ENCODE measurements at places on chromosomes 12 and 14.

DNA sequence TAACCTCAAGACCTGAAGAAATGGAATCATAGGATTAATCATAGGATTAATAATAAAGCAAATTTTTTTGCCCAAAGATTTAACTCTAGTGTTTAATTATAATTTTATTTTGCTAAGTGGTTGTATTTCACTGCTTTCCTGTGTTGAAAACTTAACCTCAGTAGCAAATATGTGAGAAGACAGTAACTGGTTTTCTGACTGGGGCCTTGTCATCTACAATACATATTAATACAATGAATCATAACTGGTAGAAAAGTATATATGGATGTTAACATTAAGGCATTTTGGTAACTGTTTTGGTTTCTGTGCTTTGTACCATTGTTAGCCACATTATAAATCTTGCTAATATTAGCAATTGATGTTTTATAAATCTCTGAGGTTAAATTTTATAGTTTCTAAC is 92.2 kb downstream of the ACSS3 start:
- no peak for DNase-seq

- DNase-seq: no peak
These were observed 18.8 kb downstream of the PYM1 start for GRCh38 chr12:55908726-55909512.

- DNase-seq: no peak
These were observed 23.9 kb downstream of the SOAT2 start for GRCh38 chr12:53127169-53127568.

DNA sequence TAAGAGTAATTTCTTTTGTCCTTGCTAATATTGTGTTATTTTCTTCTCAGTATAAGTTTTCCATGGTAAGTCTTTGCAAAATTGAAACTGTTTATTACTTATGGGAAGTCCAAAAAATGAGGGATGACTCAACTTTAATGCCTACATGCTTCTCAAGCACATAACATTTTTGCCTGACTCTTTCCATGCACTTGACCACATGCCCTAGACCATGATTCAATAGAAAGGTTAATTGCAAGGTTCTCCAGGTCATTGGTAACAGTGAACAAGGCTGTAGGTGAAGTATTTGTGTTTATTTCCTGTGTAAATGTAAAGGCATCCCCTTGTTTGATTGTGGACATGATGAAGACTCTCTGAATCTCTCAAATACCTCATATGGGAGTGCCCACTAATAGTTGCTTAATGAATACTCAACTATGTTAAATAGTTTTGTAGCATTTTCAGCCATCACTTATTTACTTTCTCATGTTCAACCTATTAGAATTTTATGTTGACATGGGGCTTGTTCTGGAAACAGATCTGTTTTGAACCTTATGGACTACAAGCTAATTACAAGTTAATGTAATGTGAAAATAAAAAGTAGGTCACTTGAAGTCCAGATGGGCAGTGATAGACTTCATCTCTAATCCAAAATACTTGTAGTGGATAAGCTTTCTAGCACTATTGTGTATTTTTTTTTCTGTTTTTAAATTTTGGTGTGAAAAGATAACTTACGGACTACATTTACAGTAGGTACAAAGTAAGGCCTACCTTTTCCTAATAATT is 131.7 kb downstream of the TMTC2 start:
- DNase-seq: no peak

GRCh38 chr12:111424189-111424792 is 18.6 kb downstream of the SH2B3 start:
- no peak for DNase-seq

DNA sequence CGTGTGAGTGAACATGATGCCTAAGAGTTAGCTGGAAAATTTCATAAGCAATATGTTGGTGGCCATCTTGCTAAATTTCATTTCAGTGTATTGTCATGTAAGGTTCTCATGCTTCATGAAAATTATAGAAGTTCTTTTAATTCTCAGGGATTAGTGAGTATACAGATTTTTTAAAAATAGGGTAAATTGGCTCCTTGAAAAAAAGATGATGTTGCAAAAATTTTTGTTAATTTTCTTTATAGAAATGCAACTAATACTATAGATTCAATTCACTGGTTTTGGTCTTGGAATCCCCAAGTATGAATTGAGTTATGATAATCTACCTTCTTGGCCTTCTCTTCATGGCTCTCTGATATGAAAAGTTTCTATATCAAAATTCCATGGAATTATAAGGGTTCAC is 75.4 kb downstream of the NTN4 start:
- DNase-seq: no peak

DNA sequence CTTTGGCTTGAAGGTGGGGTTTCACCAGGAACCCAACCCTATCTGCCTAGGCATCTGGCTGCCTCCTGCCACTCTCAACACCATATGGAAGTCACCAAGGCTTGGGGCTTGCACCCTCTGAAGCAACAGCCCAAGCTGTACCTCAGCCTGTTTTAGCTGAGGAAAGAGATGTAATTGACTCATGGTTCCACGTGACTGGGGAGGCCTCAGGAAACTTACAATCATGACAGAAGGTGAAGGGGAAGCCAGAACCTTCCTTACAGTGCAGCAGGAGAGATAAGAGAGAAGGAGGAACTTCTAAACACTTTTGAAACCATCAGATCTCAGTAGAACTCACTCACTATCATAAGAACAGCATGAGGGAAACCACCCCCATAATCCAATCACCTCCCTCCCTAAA is 26.9 kb downstream of the GLIPR1L1 start:
- no peak for DNase-seq

Measured in stimulated activated CD4-positive, alpha-beta T cell treated with anti-CD3 and anti-CD28 coated beads, TNF-alpha, amount 100 ng/mL, for 1 hour (primary cell).